ENCODE measurements at places on chromosomes 4 and X. TPM values are rescaled to one million over a fixed set of nuclear protein-coding genes. Genes with fewer than 3 reads are reported as not detected.

DNA sequence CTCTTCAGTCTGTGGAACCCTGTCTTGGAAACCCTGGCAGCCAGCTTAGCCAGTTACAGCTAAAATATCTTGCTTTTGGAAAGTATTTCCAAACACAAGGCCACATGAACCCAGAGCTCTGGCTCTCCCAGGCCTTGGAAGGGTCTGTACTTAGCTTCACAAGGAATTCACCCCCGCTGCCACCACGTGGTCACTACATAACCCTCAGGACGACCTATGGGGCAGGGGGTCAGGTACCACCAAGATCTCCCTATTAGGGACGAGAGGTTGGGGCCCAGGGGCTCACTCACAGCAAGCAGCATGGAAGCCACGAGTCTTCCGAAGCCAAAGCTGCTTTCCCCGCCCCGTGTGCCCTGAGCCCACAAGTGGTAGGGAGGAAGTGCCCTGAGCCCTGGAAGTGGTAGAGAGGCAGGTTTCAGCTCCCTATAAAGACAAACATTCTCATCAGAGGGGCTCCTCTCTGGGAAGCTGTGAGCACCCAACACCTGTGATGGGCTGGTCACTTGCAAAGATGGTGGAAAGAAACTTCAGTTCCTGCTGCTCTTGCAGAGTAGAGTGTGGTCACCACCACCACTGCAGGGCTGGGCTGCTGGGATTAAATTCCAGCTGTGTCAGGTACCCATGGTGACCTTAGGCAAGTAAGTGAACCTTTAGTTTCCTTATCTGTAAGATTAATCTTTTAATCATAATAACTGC, 4.7 kb upstream of the JAKMIP1 start:
- DNase-seq, result no peak

DNA sequence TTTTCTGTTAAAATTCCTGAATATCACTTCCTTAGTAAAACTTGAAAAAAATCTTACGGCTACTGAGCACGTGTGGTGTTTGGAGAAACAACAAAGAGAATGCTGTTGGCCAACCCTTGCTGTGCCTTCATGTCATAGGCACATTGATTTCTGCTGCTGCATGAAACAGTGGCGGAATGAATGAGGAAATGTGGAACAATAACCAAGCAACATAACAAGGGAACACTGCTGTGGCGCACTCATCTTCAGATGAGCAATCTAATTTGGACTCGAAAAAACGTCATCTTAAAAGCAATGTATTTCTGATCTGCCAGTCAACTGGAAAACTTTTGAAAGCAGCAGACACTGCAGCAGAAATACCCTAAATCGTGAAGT, 51.4 kb downstream of the PROM1 start:
- no peak for DNase-seq

DNA sequence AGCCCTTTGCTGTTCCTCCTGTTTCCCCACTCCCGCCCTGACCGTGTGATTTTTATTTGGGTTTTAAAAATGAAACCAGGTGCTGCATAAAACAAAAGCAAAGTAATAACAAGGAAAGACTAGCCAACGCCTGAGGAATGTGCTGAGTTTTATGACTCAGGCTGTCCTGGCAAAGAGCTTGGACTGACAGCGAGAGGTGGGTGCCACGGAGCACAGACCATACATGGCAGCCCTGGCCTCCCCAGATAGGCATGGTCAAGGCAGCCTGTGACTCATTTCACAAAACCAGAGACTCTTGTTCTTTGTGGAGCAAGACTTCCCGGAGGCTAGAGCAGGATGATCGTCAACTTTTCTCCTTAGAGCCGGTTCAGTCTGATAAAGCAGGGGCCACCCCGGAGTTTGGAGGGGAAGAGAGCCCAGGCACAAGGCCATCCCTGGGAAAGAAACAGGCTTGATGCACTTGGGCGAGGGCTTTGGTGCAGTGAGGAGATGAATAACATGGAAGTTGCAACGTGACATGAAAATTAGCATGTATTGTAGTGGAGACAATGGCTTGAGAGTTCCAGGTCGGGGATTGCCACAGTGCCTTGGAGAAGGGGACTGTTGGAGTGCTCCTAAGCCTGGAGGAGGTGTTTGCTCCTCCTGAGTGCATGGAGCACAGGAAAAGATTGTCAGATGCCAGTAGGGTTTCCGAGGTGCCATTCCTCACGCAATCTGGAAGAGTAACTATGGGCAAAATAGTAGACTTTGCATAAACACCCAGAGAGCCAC, 54.8 kb downstream of the C4orf51 start:
- peak; percentile 16 for DNase-seq

- no peak for DNase-seq
Measured at GRCh38 chr4:41448934-41449333, 89.0 kb upstream of the LIMCH1 start.

DNA sequence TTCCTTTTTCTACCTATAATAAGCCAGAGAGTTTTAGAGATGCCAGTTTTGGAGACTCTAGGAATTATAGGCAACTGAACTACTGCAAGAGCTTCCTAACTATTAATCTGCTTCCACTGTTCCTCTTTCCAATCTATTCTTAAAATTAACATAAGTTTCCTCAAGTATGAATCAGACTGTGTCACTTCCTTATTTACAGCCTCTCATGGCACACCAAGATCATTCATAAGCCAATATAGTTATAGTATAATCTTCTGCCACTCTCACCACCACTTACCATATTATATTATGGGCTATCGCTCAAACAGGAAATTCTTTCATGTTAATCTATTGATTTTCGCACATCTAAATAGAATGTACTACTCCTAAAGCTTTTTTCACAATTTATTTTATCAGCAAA, 383.5 kb downstream of the STPG2 start:
- no peak for DNase-seq

GRCh38 chrX:152813206-152813605, 17.4 kb downstream of the CETN2 start:
- no peak for DNase-seq

GRCh38 chrX:104351173-104351769, 96.5 kb upstream of the ESX1 start:
- DNase-seq, result no peak

DNA sequence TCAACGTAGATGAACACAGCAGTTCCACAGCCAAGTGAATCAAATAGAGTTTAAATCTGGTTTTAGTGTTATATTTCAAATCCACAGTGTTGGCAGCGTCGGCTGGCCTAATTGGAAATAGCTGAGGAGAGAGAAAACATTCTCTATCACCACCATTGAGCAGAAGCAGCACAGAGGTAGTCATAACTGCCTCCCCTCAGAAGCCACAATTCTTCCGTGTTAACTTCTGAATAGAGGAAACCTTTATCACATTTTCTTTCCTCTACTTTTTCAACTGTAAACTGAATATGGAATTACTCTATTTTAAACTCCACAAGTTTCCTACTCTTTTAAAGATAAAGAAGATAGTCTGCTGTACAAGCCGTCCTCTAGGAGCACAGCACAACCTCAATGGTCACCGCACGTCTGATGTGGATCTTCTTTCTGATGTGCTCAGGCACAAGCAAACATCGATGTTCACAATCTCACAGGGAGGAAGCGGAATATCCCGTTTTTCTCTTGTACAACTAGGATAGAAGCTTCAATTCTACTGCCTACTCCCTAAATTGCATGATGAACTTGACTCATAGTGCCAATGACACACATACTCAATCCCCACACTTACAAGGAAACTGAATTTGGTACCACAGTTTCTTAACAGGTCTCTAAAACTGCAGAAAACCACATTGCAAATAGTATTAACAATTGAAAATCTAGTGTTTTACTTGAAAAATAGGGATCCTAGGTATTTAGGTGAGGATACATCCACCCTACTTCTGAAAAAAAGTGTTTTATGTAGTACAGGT, 217.8 kb upstream of the ETNPPL start:
- DNase-seq, result no peak

- no peak for DNase-seq
Measured at GRCh38 chrX:13162772-13163410, 118.5 kb upstream of the FAM9C start.

DNA sequence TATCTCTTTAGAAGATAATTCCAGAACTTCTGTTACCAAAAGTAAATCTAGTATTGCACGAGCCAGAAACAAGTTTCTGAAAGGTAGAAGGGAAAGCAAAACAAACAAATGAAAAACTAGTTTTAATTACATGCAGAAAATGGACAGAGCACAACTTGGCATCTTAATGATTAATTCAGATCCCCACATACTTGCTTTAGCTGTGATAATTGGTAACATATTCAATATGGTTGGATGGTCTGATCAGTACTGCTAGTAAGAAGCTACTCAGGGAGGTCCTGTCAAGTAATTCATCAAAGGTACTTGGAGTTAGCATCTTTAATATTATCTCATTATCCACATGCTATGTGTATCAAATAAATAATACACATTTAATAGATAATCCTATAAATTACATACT, 204.3 kb downstream of the TRAM1L1 start:
- no peak for DNase-seq

DNA sequence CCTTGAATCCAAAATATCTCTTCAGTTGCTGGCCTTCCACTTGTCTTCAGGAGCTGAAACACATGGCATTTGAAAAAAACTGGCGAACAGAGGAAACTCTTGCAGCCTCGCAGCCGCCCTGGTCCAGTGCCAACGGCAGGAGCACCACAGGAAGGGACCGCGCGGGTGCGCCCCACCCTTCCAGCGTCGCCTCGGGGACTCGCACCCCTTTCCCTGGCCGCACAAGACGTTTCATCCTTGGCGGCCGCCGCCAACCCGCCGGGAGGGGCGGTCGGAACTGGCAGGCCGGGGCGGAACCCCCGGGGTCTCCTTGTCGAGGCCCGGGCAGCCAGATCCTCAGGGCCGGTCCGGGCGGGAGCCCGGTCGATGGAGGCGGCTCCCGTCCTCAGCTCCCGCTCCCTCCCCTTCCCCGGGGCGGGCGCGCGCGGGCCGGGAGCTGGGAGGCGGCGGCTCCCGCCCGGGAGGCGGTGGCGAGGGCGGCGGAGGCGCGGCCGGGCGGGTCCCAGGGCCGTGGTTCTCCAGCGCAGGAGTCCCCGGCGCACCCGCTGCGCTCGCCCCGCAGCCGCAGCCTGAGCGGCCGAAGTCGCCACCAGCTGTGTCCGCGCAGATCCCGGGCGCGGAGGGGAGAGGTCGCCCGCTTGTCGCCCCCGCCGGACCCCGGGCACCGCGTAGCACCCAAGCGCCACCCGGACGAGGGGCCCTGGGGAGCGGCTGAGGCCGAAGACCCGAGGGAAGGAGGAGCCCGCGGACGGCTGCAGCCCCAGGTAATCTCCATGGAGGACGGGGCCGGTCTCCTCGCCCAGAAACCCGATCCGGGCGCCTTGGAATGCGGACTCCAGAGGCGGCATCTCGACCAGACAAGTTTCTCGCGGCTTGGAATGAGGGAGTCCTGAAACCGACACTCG, 886 bp upstream of the NDST3 start:
- DNase-seq, result peak; percentile 7

DNA sequence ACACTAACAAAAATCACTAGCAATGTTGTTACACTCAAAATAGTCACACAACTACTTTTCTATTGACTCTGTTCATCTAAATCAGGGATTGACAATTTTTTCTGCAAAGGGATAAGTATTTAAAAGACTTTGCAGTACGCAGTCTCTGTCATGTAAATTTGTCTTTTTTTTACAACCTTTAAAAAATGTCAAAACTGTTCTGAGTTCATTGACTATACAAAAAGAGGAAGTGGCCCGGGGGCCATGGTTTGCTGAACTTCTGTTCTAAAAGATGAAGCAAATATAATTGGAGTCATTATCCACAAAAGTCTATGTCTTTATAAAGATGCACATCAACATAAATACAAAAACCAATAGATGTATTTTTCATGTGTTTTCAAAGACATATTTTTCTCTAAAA, 1310.3 kb downstream of the RPA4 start:
- DNase-seq, result no peak

DNA sequence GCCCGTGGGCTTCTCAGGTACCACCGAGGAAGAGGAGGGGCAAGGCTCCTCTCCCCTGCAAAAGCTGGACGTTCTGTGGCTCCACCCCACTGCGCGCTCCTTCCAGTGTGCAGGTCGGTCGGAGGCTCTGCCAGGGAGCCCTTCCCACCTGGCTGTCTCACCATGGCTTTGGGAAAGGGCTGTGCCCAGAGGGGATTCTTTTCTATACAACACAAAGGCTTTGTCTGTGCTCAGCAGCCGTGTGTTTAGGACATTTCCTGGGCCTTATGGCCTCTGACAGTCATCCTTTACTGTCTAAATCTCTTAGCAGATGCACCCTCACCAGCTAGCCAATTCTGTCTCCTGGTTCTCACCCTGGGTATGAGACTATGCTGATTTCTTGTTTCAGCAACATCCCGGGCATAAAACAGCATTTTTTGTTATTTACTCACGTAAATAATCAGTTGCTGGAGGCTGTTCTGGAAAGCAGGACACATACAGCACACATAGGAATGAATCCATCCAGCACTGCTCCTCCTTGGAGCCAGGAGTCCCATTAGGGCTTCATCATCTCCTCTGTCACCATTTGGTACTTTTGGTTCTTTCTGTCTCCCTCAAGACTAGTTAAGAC, 20.4 kb upstream of the ATXN3L start:
- no peak for DNase-seq

- no peak for DNase-seq
Measured at GRCh38 chr4:77174426-77174825, 17.4 kb downstream of the CCNG2 start.

The FHL1 gene
- total RNA-seq, result 15.7 TPM

The USP17L27 gene
- not detected for total RNA-seq

The TENM3 gene
- 0.12 TPM for total RNA-seq

The PLAC1 gene
- total RNA-seq, result 1.1 TPM

The CXCL11 gene
- not detected for total RNA-seq

The CLGN gene
- 0.14 TPM for total RNA-seq

The KDR gene
- not detected for total RNA-seq

The GPR119 gene
- not detected for total RNA-seq

The SULT1E1 gene
- not detected for total RNA-seq
